Chondrocyte (in vitro differentiated cells): ENCODE measurements at places on chromosomes 6 and 20.

GRCh38 chr6:30787954-30788353, 43.6 kb upstream of the IER3 start:
- no peak for DNase-seq

GRCh38 chr6:99434702-99435530, 9.8 kb upstream of the PNISR start:
- DNase-seq: no peak

DNA sequence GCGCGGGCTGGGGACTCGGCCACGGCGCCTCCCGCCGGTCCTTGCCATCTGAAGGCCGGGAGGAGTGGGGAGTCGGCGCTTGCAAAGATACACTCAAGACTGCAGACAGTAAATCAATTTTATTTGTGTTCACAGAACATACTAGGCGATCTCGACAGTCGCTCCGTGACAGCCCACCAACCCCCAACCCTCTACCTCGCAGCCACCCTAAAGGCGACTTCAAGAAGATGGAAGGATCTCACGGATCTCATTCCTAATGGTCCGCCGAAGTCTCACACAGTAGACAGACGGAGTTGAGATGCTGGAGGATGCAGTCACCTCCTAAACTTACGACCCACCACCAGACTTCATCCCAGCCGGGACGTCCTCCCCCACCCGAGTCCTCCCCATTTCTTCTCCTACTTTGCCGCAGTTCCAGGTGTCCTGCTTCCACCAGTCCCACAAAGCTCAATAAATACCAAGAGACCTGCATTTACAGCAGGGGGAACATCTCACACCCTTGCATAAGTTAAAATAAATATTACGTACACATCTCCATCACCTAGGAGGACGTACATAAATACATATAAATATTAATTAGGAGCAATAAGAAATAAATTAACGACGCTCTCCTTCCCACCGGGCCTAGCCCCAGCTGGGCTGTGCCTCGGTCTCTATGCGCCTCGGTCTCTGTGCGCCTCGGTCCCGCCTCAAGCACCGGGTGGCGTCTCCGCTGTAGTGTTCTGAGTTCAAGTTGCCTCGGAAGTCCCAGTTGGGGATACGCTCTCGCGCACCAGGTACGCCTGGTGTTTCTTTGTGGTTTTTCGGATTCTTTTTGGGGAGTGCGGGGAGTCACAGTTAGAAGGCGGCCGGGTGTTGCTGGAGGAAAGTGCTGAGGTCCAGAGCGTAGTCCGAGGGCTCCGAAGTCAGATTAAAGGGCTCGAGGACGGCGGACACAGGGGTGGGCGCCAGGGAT, 889 bp upstream of the FLOT1 start:
- DNase-seq: no peak

- no peak for DNase-seq
Measured at GRCh38 chr20:38061109-38061508, 27.6 kb downstream of the RPRD1B start.

- no peak for DNase-seq
Measured at GRCh38 chr20:11785885-11786507, 131.7 kb upstream of the BTBD3 start.

DNA sequence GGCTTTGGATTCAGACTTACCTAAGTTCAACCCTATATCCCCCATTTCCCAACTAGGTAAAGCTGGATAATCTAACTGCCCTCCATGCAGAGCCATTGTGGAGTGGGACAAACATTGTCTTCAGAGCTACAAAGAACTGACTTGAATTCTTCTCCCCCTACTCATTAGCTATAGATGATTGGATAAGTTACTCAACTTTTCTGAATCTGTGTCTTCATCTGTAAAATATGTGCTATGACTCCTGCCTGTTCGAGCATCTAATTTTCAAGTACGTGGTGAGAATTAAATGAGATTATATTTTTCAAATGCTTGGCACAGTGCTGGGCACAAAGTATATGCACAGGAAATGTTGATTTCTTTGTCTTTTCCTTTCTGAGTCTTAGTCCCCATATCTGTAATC, 240.3 kb upstream of the TCF21 start:
- DNase-seq: no peak

DNA sequence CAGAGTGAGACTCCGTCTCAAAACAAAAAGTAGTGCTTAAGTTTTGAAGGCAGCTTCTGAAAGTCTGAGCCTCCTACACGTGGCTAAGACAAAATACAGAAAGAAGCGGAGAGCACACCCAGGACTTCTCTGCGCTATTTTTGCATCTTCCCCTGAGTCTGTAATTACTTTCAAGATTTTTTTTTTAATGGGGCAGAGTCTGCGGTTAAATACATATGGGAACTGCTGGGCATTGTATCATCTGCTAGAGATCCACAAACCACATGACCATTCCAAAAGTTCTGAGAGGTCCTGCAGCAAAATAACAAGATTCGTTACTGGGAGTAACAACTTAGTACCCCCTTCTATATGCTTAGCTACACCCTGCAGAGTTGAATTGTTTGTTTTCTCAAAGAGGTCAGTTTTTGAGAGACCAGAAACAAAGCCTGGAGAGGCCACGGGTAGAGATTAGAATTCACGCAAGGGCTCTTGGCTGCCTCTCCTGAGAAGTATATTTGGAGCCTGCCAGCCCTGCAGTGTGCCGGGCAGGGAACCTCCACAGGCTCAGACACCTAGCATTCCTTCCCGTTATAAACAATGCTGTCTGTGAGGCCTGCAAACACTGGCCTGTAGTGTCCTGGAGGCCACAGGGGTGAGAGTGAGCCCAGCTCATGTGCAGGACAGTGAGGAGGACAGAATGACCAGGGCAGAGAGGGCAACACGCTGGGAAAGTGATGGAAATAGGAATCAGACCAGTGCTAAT, 48.2 kb upstream of the FAM50B start:
- DNase-seq: no peak

GRCh38 chr20:42270539-42270938, 652.4 kb upstream of the CHD6 start:
- DNase-seq: no peak
